ENCODE measurements at places on chromosomes 2 and 18. TPM values are rescaled to one million over a fixed set of nuclear protein-coding genes. Genes with fewer than 3 reads are reported as not detected.

GRCh38 chr2:58158481-58158880 is 82.6 kb downstream of the FANCL start:
- no peak for DNase-seq

The ACTG2 gene
- total RNA-seq = 4.4 TPM

The POTEC gene
- not detected for total RNA-seq

The SOX11 gene
- total RNA-seq = not detected

DNA sequence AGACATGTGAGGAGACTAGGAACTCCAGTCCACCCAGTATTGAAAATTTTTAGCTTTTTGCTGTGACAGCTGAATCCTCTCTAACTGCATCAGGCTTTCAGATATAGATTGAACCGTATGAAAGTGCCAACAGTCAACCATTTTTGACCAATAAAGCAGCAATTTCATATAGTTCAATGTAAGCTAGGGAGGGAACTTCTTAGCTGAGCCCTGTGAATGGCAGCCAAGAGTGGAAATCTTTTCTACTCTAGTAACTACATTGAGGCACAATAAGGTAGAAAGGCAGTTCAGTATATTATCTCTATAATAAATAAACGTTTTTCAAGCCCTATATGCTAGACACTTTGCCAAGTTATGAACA is 96.3 kb upstream of the TANK start:
- DNase-seq = no peak

GRCh38 chr2:28643327-28643726 is 108.3 kb upstream of the PPP1CB start:
- DNase-seq = no peak

The SERPINB11 gene
- not detected for total RNA-seq

GRCh38 chr2:209471037-209471436 is 47.2 kb downstream of the MAP2 start:
- DNase-seq = no peak

Measured in sciatic nerve (tissue), 2 donors.